ENCODE measurements at places on chromosomes 1 and 21.

DNA sequence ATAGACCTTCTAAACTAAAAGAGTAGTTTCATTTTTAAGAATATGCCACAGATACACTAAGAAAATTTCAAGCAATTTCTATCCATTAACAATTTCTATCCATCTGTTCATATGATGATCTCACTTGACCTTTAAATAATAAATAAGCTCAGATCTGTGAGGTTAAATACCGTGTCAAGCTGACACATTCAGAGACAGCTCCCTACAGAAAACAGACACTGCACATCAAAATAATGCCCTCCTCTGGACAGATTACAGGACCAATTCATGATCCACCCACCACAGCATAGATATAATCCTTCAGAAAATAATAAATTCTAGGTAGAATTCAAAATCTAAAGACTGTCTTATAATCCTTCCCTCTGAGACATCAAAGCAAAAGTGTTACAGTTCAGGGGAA is 49.4 kb upstream of the SEC16B start:
- DNase-seq = no peak

- DNase-seq = no peak
Measured at GRCh38 chr21:45917241-45917640, 64.3 kb upstream of the COL6A1 start.

DNA sequence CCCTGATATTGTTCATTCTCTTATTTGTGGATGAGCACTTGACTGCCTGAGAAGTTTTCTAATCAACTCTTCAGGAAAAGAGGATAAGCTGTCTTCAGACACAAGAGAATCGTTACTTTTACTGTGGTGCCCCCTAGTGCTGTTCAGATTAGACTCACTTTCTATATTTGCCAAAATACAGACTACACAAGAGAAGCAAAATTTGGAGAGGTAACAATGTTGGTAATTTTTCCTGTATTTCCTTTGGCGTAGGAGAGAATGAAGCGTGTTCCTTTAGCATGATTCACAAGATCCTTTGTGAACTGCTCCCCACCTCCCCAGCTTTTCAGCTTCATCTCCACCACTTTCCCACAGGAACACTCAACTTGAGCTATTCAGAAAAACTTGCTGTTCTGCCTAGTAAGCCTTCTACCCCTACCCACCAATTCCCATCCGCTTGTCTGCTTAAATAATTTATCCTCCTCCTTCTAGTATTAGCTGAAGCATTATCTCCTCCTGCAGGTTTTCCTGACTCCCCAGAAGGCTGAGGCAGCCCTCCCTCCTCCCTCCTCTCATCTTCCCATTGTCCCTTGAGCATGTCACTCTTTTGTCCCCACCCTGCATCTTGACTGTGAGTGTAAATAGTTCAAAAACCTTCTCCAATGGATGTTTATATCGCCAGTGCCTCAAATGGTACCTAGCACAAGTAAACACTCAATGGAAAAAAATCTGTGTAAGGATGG is 4.5 kb downstream of the TNFSF4 start:
- no peak for DNase-seq

GRCh38 chr1:77085109-77085508 is 134.1 kb downstream of the PIGK start:
- DNase-seq = no peak

- DNase-seq = peak; percentile 86
Measured at GRCh38 chr1:193058529-193059281, 455 bp downstream of the UCHL5 start.

DNA sequence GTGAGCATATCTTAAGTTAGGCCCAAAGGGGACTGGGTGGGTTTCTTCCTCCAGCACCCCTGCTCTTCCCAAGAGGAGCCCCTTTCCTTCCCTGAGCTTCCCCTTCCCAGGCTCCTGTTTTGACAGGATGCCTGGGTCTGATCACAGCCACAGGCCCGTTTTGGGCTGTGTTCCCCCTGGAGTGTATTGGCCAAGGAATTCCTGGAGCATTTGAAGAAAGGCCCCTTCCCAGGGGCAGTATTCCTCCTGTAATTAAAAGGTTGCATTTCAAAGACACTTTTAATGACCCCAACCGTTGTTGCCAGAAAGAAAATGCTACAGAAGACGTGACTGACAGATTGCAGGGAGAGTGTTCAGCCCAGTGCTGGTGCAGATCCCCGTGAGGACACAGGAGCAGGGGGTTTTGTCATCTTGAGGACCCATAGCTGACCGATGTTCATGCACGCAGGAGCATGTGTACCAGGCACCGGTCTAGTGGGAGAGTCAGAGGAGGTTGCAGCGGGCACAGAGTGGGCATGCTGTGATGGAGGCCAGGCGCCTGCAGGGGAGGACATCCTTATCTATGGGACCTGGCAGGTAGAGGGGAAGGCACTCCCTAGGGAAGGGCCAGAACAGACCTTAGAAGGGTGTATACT is 19.3 kb upstream of the LBR start:
- DNase-seq = peak; percentile 38

- no peak for DNase-seq
Measured at GRCh38 chr1:70143048-70143659, 62.2 kb downstream of the LRRC40 start.

GRCh38 chr1:48196237-48196636 is 26.3 kb upstream of the SLC5A9 start:
- no peak for DNase-seq

- DNase-seq = no peak
Measured at GRCh38 chr1:40736085-40736531, 44.6 kb downstream of the NFYC start.

DNA sequence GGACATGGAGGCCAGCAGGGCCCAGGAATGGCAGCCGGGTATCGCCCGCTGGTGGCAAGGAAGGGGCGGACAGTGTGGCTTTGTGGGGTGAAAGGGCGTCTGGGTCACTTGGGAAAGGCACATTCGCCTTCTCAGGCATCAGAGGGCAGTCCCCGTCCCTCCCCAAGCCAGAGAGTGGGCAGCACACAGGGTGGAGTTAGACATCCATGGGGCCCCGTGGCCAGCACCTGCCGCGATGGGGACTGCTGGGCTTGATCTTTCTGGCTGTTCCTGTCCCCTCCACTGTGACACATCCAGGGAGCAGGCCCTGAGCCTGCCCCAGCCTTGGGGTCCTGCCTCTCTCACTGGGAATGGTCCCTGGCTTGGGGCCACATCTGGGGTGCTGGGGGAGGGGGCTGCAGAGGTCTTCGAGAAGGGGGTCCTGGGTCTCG is 4.0 kb upstream of the TRPM2 start:
- no peak for DNase-seq
